ENCODE measurements at places on chromosomes 7 and 10.

GRCh38 chr7:44213877-44214388, 13.2 kb downstream of the YKT6 start:
- DNase-seq: no peak

- DNase-seq: peak; percentile 73
Measured at GRCh38 chr7:129008645-129009414, 46.1 kb downstream of the TNPO3 start.

DNA sequence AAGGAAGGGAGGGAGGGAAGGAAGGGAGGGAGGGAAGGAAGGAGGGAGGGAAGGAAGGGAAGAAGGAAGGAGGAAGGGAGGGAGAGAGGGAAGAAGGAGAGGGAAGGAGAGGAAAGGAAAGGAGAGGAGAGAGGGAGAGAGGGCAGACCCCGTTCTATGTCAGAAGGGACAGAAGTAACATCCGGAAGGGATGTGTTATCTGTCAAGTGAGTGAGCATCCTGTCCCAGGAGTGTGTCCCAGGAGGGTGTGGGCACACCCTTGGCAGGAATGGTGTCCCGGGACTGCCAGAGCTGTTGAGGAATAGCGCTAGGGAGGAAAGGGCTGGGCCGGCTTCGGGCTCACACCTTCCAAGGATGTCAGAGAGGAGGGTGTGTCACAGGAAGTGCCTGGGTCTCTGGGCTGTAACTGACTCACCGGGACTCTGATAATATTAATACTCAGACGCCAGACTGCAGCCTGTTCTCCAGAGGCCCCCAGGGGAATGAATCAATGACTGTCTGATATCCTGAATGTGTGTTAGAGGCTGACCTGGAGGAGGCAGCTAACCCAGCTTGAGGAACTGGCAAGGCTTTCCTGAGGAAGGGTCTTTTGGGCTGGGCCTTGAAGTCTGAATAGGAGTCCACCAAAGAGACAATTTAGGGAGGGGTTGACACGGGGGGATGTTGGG, 125.6 kb upstream of the TNRC18 start:
- no peak for DNase-seq

DNA sequence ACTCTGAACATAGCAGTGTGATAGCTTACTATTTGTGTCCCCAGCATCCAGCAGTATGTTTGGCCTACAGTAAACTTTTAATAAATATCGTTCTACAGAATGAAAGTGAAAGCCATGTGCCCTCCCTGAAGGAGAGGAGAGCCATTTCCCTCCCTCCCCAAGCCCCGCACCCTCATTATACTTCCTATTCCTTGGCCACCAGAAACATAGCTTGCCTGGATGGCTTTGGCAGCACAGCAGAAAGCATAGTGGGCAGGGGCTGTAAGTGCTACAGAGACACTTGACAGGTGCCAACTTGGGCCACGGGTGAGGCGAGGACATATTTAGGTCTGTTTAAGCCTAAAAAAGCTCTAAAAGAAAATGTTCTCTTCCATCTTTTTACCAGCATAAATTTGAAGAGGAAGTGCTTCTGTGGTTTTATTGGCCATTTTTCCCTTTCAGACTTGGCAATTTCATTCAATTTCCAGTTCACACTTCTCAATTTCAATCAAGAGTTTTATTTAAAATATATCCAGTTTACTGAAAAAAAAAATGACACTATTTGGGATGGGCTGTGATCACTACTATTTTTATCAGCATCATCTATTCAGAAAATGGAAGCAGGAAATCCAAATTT, 12.7 kb downstream of the HHEX start:
- no peak for DNase-seq

GRCh38 chr10:59878915-59879314, 27.4 kb downstream of the CCDC6 start:
- no peak for DNase-seq

DNA sequence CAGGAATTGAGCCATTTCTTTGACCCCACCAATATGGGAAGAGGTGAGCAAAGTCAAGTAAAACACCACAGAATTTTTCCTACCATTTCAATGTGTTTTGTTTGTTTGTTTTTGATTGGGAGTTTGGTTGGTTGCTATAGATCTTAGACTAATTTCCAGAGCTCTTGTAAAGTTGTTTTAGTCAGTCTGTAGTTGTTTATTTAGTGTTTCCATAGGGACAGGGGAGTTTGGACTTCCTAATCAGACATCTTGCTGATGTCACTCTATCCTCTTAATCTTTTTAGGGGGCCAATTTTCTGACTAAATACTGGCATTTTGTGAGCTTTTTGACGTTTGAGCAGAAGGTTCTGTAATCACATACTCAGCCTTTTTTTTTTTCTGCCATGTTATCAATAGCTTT, 266.9 kb downstream of the ABCA13 start:
- no peak for DNase-seq

DNA sequence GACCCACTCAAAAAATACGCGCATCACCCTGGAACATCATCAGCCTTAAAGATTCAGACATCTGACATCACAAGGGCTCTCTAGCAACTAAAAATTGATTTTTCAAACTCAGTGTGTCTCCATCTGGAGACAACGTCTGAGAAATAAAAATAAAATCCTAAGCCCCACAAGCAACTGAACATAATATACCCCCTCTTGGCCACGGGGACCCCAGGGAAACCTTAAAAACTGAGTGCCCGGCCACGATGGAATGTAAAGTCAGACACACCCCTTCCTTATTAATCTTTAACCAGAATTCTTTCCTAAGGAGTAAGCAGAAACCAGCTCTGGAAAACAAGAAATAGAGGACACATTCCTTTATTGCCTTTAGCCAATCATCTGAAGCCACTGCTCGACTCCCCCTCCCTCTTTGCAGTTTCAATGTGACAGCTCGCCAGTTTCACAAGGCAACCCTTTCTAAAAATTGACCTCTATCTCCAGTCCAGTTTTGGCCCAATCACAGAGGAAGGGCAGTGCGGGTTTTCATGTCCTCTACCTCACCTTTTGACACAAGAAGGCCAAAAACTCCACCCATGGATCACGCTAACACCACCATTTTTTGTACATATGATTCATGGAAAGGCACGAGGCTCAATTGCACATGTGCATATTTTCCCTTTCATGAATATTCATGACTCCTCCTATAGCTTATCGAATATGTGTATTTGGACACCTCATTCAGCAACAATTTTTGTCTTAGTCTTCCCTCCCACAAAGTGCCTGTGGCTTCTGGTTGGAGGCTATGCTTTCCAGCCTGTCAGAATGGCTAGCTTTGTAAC, 24.2 kb downstream of the IFIT3 start:
- no peak for DNase-seq

- DNase-seq: no peak
Measured at GRCh38 chr10:103852189-103852711, 3.1 kb downstream of the SH3PXD2A start.

- DNase-seq: peak; percentile 43
Measured at GRCh38 chr10:125060826-125061556, 99.4 kb downstream of the CTBP2 start.

- DNase-seq: no peak
Measured at GRCh38 chr7:84025332-84025927, 169.2 kb downstream of the SEMA3A start.

DNA sequence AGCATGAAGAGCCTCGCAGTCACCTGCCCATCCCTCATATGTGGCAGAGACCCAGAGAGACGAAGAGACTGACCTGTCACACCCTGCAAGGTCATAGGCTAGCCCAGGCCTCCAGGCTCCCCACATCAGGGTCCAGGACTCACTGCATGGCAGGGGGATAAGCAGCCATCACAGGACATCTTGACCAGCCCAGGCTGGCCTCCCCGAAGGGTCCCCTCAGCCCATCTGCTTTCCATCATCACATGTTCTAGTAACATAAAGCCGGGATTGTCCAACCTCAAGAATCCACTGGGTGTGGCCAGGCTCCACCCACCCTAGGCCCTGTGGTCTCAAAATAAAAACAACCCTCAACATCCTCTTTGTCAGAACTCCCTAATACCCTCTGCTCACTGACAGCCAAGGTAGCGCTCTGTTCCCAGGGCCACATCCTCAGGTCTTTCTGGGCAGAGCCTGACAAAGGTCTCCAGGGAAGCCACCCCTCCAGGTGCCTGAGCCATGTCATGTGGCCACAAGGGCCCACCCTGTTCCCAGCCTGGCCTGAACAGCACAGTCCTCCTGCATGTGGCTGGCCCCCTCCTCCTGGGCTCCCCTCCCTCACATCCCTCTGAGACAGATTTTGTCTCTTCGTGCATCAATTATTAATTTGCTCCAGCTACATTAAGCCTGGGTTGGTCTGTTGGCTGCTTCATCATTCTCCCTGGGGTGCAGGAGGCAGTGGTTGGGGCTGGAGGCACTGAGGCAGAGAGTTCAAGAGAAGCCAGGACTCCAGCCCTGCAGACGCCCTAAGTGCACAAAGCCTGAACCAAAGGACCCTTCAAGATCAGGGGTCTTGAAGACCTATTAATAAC, 131.8 kb upstream of the UNC5B start:
- no peak for DNase-seq

- DNase-seq: peak; percentile 37
Measured at GRCh38 chr10:119120413-119120867, 16.5 kb downstream of the DENND10 start.

DNA sequence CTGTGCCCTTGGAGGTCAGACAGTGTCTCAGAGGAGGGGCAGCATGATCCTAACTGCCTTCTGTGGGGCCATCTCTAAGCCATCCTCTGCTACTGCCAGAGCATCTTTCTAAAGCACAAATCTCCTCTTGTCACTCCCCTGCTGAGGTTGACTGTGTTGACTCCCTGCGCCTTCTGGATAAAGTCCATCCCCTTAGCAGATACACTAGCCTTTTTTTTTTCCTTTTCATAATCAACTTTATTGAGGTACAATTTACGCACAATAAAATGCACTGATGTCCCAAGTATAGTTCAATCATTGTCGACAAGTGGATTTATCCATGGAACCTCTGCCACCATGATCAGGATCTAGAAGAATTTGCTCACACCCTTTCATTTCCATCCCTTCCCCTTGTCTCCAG, 150.1 kb downstream of the SPAG6 start:
- no peak for DNase-seq

DNA sequence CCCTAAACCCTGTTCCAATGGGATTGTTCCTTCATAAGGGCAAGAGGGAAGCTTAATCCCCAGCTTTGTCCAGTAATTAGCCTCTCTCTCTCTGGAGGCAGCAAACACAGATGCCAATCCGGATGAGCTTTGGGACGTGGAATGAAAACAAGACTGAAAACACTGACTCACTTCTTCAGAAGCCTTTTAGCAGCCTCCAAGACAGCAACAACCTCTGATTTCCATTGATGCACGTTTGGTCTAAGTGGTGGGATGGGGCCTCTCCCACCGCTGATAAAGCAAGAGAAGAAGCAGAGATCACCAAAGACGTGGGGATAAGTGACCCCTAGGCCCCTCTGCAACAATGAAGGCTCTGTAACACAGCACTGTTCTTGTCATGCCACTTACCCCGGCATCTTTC, 5.8 kb upstream of the GFRA1 start:
- DNase-seq: no peak

GRCh38 chr7:158975526-158976467, 119.4 kb downstream of the DYNC2I1 start:
- no peak for DNase-seq

DNA sequence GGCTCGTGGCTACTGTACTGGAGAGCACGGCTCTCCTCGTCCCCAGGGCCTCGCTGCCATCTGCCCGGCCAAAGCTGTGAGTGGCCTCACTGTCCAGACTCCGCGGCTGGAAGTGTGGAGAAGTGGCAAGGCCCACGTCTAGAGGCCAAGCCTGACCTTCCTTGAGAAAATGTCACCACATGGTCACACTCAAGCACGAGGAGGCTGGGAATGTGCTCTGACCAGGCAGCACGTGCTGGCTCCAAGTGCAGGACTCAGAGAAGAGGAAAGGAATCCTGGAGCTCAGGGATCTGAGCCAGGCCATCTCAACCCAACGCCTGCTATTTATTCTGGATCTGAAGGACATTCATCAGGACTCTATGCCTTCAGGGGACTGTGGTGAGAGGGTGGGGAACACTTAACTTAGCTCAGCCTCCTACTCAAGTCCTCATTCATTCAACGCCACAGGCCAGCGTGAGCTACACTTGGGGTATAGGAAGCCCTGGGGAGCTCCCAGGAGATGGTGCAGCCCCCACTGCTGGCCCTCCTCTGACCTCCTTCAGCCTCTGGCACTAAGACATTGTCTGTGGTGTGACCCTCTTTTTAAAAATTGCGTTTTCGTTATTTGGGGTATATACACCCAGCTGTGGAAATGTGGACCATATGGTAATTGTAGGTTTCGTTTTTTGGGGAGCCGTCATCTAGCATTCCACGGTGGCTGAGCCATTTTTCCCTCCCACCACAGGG, 29.0 kb downstream of the EN2 start:
- DNase-seq: no peak

- DNase-seq: no peak
Measured at GRCh38 chr10:124536496-124537050, 75.0 kb downstream of the LHPP start.

DNA sequence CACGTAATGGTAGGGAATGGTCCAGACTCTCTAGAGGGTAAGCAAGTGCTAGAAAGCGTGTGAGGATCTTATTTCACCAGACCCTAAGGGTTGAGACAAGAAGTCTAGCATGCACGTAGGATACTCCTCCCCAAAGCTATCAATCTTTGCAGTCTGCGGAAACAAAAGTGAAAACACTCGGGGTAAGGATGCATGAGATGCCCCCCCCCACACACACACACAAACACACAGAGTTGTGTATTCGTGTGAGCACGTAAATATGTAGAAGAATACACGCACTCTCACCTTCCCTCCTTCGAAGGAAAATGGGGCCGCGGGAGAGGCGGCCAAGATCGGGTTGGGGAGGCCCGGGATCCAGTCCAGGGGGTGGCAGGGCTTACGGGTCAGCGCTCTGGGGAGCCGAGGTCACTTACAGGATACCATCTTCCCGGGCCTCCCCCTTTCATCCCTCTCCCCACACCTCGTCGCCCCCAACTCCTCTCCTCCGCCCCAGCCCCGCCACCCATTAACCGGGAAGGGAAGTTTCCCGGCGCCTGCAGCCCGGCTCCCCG, 455 bp downstream of the CUL2 start:
- peak; percentile 11 for DNase-seq

GRCh38 chr10:21065621-21066248, 168.6 kb upstream of the NEBL start:
- no peak for DNase-seq

DNA sequence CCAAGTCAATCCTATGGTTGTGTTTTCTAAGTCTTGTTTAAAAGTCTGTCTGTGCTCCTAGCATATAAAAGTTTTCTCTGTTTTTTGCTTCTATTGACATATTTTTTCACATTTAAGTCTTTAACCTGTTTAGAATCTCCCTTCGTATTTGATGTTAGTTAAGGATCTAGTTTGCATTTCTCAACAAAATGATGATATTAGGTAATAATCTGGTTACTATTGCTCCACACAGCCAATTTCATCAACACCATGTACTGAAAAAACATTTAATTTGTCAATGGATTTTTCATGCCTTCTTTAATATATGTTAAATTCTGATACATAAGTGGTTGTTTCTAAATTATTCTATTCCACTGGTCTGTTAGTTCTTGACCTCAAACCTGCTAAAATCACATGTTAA, 17.5 kb upstream of the TSGA13 start:
- no peak for DNase-seq

GRCh38 chr10:71132321-71132810, 80.0 kb upstream of the UNC5B start:
- DNase-seq: no peak
